ENCODE measurements at places on chromosomes 16 and 17.

DNA sequence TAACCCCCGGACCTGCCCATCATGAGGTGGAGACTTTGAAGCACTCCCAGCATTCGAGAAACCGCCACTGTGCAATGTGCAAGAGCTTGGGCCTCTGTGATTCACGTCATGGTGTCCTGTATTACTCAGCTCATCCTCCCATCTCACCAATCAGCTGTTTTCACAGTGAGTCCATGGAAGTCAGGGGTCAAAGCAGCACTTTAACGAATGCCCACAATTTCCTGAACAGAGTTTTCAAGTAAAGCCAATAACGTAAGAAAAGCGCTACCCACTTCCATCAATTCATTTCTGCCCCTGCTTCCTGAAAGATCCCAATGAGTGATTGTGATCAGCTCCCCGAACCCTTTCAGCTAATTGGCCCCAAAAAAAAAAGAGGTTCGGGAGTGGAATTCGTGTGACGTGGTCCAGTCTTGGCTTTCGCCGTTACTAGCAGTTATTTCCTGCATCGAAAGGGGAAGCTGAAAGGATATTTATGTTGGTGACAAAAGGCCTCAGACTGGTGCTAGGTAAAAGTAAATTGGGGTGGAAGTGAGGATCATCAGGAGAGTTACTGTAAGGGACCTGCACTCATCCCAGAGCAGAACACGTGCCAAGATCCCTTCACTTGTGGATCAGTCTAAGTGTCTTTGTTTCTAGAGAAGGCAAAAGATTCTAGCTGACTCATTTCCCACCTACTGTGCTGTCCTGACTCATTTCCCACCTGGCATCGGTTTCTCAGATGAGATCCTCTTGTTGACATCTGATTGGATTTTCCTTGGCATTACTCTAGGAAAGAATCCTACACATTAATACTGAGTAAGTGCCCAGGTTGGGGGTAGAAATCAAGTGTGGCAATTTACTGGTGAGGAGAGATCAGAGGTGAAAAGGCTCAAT is 136.7 kb upstream of the NUDT7 start:
- no peak for DNase-seq

GRCh38 chr17:48970865-48971687 is 2.7 kb upstream of the GIP start:
- DNase-seq: no peak

GRCh38 chr17:79666111-79666510 is 55.3 kb upstream of the RBFOX3 start:
- no peak for DNase-seq

DNA sequence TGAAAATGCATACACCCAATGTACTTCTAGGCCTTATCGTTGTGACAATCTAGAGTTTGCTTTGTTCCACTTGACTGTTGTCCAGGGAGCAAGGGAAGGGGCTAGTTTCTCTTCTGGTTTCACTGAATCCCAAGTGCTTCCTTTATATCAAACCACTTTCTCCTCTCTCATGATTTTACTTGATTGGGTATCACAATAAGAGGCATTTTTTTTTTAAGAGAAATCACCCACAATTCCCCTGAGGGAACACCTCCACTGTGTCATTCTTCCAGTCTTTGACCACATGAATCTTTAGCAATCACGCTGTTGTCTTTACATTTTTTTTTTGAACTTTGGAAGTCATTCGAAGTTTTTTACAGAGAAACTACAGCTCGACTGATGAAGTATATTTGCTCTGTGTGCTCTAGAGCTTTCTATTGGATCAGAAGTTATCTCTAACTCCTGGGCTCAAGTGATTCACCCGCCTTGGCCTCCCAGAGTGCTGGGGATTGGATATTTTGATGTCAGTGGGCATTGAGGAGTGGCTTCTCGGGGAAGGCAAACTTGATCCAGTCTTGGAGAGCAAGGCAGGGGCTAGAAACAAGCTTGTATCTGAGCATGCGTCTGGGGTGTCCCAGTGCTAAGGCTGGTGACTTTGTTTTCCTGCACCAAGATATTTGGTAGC is 3.0 kb downstream of the CDH1 start:
- DNase-seq: no peak

DNA sequence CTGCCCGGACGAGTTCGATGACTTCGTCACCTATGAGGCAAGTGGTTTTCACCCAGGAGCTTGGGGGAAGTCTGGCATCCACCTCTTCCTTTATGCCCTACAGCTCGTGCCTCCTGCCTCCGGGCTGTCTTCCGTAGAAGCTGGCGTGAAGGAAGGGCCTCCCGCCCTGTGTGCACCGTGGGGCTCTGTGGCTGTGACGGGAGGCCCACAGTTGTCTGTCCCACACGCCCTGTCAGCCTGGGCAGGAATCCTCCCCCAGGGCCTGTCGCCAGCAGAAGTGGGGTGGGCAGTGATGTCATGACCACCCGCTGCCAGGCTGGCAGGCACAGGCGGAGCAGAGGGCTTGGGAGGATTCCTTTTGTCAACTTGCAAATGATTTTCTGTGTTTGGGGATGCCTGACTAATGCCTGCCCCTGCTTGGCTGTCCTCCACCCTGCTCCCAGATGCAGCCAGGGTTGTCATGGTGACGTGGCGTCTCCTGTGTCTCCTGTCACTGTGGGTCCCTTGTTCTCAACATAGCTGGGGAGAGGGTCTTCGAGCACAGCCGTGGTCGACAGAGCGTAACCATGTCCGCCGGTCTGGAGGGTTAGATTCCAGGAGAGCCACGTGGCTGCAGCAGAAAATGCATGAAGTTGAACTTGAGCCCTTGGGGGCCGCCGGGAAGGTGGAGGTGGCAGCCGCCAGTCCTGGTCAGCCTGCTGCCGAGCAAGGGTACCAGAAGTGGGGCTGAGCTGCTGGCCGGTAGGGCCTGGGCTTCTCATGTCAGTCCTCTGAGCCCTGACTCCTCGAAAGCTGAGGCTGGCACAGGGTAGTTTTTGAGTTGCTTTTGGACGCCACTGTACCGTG is 46.1 kb downstream of the RAB11FIP3 start:
- DNase-seq: no peak

DNA sequence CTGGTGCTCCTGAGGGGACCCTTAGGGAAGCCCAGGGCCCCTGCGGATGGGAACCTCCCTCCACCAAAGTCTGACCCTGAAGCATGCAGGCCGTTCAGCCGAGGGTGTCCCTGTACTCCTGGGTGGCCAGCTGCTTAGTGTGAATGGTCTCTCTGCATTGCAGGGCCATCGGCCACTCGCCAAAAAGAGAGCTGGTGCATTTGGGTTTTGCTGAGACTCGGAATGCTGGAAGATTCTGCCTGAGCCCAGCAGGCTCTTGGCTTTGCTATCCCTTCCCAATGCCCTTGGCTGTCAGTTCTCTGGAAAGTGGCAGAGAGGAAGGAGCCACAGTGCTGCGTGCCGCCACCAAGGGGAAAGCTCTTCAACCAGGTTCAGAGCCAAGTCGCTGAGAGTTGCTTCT is 2.8 kb downstream of the MEOX1 start:
- DNase-seq: no peak

DNA sequence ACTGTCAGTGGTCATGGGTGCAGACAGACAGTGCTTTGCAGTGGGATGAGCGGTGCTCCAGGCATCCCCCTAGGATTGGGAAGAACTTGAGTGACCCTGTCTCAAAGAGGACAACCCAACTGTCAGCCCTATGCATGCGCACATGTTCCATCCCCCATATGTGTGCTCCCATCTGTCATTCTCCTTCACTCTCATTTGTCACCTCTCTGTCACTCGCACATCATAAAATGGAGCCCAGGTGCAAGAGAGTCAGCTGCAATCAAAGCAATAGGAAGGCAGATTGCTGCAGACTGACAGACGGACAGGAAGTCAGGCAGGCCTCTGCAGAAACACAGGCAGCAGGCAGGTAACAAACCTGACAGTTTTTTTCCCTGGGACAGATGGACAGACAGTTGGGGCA is 101.8 kb upstream of the CCL1 start:
- DNase-seq: no peak

DNA sequence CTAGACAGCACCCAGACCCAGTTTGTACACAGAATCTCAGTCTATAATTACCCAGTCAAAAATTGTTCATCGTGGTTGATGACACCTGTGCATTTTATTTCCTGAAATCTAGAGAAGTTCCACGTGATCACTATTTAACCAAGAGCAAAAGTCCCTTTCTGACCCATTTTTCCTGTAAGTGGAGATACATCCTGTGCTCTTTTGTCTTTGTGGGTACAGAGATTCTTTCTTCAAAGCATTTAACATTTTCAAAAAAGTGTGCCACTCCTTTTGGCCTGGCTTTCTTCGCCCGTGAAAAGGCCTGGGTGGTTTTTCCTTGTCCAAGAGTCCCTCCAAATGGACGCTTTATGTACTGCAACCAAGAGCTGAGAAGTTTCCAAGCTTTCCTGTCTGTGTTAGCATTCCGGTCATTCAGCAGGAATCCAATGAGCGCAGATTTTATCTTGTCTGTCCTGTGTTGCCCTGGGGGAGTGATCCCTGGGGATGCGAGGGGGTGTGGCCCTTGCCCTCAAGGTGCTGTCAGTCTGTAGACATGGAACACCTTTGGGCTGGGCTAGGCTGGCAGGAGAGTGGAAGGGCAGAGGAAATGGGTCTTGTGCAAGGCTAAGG is 161.1 kb upstream of the CACNG5 start:
- no peak for DNase-seq

- no peak for DNase-seq
Observed at GRCh38 chr16:87012954-87013938, 303.9 kb downstream of the C16orf95 start.

GRCh38 chr17:51857052-51857597 is 301.4 kb downstream of the CA10 start:
- no peak for DNase-seq

All from NCI-H1048 (cell line).